ENCODE measurements at places on chromosomes 7 and 10. TPM values are rescaled to one million over a fixed set of nuclear protein-coding genes. Genes with fewer than 3 reads are reported as not detected.
A peak's percentile ranks its signal among the peaks of the same experiment; 100 is the strongest.

DNA sequence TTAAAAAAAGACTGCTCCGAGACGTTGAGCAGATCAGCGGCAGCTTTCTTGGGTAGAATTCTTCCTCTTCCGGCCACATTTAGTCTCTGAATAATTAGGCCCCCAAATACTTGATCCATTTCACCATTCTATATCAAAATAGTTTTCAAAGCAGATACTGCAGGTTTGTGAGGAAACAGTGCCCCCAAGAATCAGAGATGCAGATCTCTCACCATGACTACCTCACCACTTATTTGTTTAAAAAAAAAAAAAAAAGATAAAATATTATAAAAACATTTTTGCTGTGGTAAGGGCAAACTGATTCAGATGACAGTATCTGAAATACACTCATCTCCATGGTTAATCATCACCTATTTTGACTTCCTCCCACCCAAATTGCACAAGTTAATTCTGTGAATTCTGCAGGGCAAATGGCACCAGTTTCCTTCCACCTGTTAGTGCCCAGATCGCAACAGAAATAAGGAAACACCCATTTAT lies 210.4 kb downstream of the FAM107B start:
- no peak for DNase-seq

TSPAN13 gene
- total RNA-seq, result 23.8 TPM

SPDYE2 gene
- total RNA-seq, result 0.50 TPM

DNA sequence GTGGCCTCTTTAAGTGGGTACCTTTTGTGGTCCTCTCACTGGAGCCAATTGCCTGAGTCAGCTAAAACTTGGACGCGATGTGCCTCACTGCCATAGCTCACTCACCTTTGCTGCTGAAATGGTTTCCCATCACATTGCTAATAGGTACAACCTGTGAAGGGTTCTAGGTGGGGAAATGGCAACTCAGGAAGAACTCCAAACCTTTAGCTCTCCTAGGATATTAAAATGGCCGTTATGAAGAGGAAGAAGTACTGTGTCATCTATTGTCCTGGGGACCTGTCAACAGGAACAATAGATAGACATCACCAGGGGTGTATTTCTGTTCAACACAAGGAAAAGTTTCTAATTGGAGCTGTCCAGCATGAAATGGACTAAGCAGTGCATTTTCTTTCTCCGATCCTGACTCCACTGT lies 1.2 kb upstream of the ZNF655 start:
- DNase-seq, result no peak

GRCh38 chr10:24455447-24455846 lies 246.5 kb downstream of the KIAA1217 start:
- DNase-seq, result no peak

GRCh38 chr7:112533591-112533990 lies 52.8 kb downstream of the LSMEM1 start:
- no peak for DNase-seq

DNA sequence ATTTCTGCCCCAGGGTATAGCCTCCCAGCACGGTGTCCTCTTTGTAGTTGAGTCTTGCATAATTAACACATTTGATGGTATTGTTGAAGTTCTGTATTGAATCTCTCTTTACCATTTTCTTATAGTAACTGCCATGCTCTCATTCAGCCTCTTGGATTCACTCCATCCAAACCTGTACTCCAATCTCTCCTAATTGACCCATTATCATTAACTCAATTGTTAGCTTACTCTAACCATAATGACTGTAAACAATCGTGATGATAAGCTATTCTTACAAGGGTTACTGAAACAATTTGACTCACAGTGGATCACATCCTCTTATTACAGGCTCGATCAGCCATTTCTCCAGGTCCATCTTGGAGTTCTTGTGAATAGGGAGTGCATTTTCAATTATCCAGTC lies 191.9 kb upstream of the AGK start:
- no peak for DNase-seq

GRCh38 chr10:91090761-91091529 lies 129.5 kb upstream of the PCGF5 start:
- DNase-seq, result peak; percentile 31
